ENCODE measurements at places on chromosomes 16 and 17.

- no peak for DNase-seq
Observed at GRCh38 chr17:77736199-77736585, 222.3 kb upstream of the TNRC6C start.

- peak; percentile 62 for DNase-seq
Observed at GRCh38 chr17:83053739-83054451, 25.5 kb upstream of the METRNL start.

- DNase-seq: no peak
Observed at GRCh38 chr17:75722076-75722475, 817 bp downstream of the ITGB4 start.

DNA sequence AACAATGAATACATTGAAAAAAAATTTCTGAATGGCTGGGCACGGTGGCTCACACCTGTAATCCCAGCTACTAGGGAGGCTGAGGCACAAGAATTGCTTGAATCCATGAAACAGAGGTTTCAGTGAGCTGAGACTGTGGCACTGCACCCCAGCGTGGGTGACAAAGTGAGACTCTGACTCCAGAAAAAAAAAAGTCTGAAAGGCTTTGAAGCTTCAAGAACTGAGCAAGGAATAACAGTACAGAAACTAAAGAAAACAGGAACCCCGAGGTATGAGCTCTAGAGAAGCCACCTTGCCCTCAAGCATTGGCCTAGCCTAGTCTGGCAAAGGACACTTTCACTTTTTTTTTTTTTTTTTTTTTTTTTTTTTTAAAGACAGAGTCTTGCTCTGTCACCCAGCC lies 45.0 kb downstream of the TEX2 start:
- DNase-seq: peak; percentile 34

- no peak for DNase-seq
Observed at GRCh38 chr17:266701-267667, 85.5 kb upstream of the DOC2B start.

DNA sequence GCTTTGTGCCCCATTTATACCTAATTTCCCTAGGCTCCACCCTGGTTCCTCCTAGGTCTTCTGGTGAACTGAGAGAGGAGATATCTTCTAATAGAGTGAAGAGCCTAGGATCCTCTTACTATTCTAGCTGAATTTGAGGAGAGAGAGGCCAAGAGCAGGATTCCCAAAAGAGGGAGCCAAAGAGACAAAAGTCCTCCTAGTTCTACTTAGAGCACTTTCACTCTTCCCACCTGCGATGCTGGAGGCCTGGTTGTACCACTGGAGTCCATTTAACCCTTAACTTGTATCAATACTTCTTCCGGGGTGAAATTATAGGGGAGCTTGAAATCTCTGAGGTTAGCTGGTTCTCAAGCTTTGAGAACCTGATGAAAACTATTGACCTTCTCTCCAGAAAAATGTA lies 3.4 kb upstream of the SSH2 start:
- DNase-seq: no peak

- DNase-seq: no peak
Observed at GRCh38 chr16:12020009-12020408, 43.5 kb downstream of the SNX29 start.

DNA sequence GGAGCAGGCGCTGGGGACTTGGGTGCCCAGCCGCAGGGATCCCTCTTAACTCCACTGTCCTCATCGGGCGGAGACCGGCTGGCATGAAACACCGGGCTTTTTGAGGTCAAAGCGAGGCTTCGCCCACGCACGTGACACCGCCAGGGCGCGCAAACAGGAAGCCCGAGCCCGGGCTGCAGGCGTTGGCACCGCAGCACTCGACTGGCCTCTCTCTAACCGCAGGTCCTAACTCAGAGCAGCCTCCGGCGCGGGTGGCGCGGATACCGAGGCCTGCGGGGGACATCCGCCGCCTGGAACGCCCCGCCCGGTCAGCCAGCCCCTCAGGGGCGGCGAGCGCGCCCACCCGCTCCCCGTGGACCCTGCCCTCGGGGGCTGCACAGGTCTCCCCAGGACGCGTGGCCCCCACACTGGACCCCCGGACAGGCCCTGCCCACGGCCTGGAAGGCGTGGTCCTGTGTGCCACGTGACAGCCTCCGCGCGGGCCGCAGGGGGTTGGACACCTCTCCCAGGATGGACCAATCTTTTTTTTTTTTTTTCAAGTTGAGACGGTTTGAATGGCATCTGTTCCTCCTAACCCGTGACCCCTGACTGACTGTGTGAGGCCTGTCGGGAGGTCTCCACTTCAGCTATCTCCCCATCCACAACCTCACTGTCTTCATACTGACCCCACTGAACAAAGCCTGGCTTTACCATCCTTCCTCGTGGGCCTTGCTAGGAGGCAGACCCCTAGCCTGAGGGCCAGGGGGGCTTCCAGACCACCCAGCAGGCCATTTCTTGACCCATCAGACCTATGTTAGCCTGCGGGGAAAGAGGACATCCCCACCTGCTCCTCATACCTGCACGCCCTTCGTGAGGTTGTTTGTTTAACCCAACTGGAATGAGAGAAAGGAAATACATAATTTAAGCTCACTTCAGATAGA lies 8.4 kb upstream of the SLC47A2 start:
- DNase-seq: peak; percentile 73

DNA sequence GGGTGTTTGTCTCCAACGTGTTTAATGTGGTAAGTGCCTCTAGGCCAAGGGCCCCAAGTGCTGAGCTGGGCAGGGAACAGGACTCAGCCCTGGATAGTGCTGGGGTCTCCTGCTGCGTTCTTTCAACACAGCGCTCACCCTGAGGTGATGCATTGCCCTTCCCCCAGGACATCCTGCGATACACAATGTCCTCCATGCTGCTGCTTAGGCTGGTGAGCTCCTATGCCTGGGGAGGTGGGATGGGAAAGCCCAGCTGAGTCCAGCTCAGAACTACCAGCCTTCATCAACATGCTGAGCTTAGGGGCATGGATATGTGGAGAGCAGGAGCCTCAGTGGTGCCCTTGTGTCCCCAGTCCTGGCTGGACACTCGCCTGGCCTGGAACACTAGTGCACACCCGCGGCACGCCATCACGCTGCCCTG lies 563 bp downstream of the ZACN start:
- DNase-seq: no peak

- no peak for DNase-seq
Observed at GRCh38 chr16:10601444-10602408, 21.3 kb upstream of the EMP2 start.

GRCh38 chr17:40032322-40033320 lies 17.4 kb downstream of the CSF3 start:
- DNase-seq: no peak

- peak; percentile 87 for DNase-seq
Observed at GRCh38 chr16:1771188-1771863, at the start of gene NME3. NME3 (minus strand) TSS chr16:1771543; CDS start chr16:1771534, 9 bp downstream.

GRCh38 chr17:70365091-70365583 lies 195.8 kb downstream of the KCNJ2 start:
- DNase-seq: no peak

- DNase-seq: no peak
Observed at GRCh38 chr17:57902800-57903759, 52.1 kb downstream of the CUEDC1 start.

DNA sequence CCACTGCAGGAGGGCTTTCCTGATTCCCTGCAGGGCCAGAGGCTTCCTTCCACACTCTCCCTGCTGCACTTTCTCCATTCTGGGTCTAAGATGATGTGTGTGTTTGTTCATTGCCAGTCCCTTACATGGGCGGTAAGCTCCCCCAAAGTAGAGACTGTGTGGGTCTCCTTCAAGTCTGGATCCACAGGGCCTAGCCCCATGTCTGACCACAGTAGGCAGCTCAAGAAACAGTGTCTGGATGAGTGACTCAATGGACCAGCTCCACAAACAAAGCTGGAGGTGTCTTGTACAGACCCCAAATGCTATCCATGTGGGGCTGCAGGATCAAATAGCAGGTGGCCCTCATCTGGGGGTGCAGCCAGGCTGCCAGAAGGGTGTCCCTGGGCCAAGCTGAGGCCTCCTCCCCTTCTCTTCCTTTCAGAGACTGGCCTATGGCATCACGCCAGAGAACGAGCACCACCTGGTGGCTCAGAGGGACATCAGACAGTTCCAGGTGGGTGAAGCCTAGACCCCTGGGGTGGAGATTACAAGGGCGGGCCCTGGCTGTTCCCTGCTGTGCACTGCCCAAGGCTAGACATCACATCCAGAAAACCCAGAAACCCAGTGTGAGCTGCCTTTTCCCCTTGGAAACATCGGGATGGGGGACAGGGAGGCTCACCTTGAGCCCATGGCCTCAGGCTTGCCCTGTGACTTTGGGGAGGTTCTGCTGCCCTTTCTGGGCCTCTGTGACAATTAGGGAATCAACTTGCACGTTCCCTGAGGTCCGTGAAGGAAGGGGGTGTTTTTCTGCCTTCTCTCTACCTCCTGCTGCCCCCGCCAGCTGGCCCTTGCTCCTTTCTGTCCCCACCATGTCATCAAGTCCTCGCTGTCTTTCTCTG lies 45.9 kb downstream of the SLC6A2 start:
- DNase-seq: peak; percentile 57

Measured in activated T-cell treated with anti-CD3 and anti-CD28 coated beads, Interleukin-2, amount 50 U/mL, for 72 hours (primary cell).